ENCODE measurements at places on chromosomes 2 and 18.

GRCh38 chr2:134683561-134684112 lies 35.2 kb downstream of the TMEM163 start:
- DNase-seq: no peak

- DNase-seq: no peak
Observed at GRCh38 chr2:232419245-232420072, 12.8 kb downstream of the ALPG start.

DNA sequence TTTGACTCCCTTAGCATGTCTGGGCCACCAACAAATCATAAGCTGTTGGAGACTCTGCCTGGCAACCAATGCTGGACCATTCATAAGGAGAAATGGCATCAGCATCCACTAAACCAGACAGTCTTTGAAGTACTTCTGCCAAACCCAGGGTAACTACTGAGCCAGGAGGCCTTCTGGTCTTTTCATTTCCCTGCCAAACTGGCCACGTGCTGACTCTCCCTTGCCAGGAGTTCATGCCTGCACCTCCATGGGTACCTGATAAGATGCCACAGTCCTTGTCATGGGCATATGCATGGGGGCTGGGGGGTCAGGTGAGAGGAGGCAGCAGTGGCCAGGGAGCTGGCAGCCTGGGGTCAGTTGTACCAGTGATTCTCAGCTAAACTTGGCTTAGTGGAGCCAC lies 34.2 kb upstream of the DAPL1 start:
- no peak for DNase-seq

DNA sequence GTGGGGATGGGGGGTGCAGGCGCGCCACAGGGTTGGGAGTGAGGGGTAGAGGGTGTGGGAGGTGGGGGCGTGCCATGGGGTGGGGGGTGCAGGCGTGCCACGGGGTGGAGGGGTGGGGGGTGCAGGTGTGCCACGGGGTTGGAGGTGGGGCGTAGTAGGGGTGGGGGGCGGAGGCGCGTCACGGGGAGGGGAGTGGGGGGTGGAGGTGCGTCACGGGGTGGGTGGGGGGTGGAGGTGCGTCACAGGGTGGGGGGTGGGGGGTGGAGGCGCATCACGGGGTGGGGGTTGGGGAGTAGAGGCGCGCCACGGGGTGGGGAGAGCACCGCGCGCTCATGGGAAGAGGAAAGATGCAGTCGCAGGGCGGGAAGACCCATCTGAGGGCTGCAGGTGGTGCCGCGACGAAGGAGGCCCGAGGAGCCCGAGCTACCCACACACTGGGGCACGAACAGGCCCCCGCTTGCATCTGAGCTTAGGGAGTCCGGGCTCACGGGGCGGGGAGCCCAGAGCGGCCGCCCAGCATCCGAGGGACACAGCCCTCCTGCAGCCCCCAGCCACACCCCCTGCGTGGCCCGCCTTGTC lies 37.5 kb downstream of the SNED1 start:
- DNase-seq: peak; percentile 45

DNA sequence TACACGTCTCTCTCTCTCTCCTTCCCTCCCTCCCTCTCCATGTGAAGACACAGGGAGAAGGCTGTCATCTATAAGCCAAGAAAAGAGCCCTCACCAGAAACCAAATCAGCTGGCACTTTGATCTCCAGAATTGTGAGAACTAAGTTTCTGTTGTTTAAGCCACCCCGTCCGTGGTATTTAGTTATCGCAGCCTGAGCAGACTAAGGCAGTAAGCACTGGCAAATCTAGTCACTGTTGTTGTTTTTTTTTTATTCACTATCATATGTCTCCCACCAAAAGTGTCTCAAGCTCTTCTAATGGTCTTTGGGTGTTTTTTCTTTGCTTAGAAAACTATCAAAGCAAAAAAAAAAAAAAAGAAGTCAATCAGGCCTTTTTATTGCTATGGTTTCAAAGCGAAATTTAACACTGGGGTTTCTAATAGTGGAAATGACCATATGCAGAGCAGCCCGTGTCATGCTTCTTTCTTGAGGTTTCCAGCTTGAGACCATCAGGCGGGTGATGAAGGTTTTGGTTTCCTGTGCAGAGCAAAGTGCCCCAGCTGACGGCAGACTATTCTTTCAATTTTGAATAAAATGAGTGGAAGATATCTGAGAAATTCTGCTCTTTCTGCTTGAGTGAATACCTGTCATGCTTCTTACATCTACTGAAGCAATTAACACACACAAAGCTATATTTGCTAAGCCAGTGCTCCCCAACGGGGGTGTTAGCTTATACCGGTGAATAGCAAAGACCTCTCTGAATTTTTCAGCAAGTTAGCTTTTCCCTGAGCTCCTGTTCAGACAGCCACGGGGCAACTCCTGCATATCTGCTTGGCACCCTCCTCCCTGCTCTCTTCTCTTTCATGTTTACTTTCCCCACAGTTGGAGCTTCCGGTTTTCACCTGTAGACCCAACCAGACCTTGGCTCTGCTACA lies 394.1 kb upstream of the ATP5MC3 start:
- no peak for DNase-seq

- no peak for DNase-seq
Observed at GRCh38 chr2:66445076-66445924, 10.4 kb downstream of the MEIS1 start.

DNA sequence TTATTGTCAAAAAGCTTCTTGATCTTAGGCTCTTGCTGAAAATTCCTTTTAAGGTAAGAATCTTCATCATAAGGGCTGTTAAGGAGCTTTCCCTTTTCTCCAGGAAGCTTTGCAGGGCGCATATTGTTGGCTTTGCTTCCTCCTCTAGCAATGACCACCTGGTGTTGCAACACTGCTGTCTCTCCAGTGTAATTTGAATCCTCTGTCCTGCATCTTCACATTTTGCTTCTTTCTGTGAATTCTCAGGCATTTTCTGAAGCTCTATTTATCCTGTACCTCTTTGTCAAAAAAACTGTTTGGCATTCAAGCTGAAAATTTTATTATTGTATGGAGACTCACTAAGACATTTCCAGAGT lies 533.1 kb upstream of the CHAC2 start:
- no peak for DNase-seq

GRCh38 chr2:59301466-59302402 lies 1060.6 kb upstream of the FANCL start:
- DNase-seq: no peak
